ENCODE measurements at places on chromosomes 7 and 10.

DNA sequence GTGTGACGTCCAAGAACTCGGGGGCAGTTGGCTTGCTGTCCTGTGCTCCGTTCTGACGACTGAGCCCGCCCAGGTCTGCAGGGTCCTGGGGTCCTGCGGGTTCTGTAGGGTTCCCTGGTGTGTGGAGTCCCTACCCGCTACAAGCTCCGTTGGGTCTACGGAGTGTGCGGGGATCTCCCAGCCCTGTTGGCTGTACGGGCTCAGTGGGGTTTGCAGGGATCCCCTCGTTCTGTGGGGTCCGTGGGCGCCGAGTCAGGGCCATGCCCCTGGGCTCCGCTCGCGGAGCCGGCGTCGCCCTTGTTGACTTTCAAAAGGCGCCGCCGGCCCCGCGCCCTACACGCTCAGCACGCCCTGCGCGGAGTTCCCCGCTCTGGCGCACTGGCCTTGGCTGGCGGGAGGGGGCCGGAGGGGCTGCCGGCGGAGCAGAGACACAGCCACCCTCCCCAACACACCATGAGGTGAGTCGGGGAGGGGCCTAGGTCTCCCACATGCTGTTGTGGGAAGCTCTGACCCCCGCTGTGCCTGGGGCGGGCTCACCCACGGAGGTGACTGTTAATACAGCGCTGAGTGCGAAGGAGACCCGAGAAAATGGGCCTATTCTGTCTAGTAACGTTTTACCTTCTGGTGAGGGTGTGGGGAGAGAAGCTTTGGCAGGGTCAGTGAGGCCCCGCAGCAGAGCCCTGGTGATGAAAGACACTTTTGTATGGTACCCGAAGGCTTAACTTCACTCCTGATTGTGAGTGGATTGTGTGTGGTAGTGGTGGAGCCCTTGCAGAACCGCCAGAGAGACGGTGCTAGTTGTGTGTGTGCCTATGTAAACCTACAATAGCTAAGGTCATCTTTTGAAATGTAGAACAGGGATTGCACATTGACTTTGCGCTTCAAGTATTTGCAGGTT lies 8.1 kb downstream of the TASOR2 start:
- DNase-seq, result no peak

- DNase-seq, result peak; percentile 50
Observed at GRCh38 chr10:34666008-34666704, 148.9 kb downstream of the PARD3 start.

GRCh38 chr10:49415109-49415508 lies 19.2 kb upstream of the DRGX start:
- DNase-seq, result no peak

- peak; percentile 58 for DNase-seq
Observed at GRCh38 chr7:29921404-29922010, 68.1 kb downstream of the SCRN1 start.

GRCh38 chr10:43314626-43315495 lies 48.0 kb upstream of the RASGEF1A start:
- DNase-seq, result no peak

- no peak for DNase-seq
Observed at GRCh38 chr7:149414171-149414570, 46.7 kb downstream of the ZNF777 start.

DNA sequence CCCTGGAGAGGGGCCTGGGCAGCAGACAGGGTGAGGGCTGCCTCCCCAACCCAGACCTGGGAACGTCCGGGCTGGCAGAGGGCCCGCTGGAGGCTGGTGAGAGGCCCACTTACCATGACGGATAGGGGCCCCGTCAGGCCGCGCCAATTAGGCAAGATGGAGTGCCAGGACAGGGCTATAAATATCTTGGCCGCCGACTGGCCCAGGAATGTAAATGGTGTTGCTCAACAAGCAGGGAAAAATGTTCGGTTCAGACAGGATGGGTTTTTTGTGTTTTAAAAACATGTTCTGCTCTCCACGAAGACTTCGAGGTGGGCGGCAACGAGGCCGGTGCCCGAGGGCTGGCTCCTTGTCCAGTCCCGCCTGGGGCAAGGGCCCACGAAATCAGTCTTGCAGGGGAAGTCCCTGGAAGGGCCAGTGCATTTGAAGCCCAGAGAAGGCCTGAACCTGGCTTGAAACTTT lies 35.8 kb upstream of the ELN start:
- no peak for DNase-seq

DNA sequence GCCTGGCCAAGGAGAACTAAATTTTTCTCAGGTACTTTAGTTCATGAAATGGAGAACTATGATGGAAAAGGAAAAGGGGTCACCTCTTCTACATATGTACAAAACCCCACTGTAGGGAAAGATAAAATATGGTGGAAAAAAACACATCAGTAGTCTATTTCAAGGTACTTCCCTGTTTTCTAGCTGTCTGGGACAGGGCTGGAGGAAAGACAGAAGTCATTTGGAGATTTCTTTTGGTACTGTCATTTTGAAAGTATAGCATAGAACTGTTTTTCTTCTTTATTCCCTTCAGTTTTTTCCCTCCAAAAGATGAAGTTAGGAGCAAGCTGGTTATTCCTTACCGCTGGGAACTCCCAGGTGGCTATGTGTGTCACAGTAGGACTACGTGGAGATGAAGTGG lies 196.1 kb downstream of the DOCK4 start:
- no peak for DNase-seq

- no peak for DNase-seq
Observed at GRCh38 chr10:30818854-30819253, 189.3 kb upstream of the LYZL2 start.

- no peak for DNase-seq
Observed at GRCh38 chr10:116708391-116708821, 34.0 kb downstream of the HSPA12A start.

DNA sequence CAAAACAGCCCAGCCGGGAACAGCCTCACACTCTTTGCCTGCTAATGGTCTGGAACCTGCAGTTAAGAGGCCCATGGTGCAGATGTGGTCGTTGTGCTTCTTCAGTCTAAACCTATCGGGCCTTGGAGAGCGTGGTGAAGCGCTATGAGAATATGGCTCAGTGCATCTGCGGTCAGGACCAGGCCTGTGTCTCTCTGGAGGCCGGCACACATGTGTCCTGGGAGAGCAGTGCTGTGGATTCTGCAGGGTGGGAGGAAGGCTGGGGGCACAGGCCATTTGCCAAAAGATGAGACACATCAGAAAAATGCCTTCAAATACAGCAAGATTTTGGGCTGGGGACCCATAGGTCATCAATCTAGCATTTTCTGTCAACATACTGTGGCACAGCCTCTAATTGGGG lies 231.5 kb upstream of the GLI3 start:
- no peak for DNase-seq

- no peak for DNase-seq
Observed at GRCh38 chr10:124071141-124071540, 22.3 kb downstream of the CHST15 start.

GRCh38 chr7:148436571-148436970 lies 154.0 kb upstream of the C7orf33 start:
- no peak for DNase-seq

GRCh38 chr10:121302541-121303180 lies 295.6 kb downstream of the FGFR2 start:
- DNase-seq, result no peak

GRCh38 chr7:106901828-106902441 lies 36.9 kb downstream of the PIK3CG start:
- DNase-seq, result no peak

DNA sequence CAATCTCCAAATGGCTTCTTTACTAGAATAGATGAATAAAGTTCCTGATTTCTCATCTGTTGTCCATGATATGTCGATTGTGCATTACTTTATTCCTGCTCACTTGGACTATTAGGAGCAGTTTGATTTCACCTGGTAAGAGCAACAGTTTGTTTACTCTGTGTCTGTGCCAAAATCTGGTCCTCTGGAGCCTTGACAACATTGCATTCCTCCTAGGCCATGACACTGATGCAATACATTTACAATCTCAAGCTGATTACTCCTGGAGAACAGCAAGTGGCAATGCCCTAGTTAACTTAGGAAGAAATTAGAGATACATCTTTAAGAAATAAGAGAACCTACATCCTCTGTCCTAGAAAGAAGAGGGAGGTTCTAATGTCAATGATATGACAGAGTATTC lies 71.8 kb downstream of the SGCE start:
- DNase-seq, result no peak
